ENCODE measurements at places on chromosomes 2 and 18.
A peak's percentile ranks its signal among the peaks of the same experiment; 100 is the strongest.

DNA sequence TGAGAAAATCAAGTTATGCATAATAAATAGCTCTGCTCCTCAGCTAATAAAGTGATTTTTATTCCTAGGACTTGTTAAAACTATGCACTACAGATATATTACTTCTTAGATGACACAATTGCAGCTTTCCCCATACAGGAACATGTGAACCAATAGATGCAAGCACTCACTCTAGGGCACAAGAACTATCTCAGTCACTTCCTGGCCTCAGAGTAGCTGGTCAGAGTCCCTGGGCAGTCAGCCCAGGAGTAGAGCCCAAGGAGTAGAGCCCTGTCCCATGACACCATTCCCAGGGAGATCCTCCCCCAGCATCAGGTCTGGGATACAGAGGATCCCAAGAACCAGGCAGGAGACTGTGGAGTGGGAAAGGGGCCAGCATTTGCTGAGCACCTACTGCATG lies 2.7 kb downstream of the TNS1 start:
- no peak for DNase-seq

DNA sequence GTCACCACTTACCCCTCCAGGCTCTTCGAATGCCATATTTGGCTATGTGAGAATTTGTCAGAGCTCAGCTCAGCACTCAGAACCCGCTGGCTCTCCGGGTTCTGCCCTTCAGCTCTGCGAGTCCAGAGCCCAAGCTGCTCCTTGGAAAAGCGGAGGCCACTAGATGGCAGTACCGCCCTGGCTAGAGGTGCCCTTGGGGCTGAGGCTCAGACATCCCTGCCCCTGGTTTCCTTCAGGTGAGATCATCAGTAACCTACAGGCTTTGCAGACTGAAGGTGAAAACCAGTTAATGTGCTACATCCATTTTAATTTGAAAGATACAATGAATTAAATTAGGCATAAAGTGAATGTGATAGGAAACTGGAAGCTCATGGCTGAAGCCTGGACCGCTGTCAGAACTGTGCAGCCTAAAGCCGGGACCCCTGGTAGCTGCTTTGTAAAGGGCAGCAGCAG lies 285.6 kb downstream of the AGAP1 start:
- DNase-seq: peak; percentile 45

GRCh38 chr18:44025421-44025820 lies 655.3 kb upstream of the SETBP1 start:
- DNase-seq: no peak

DNA sequence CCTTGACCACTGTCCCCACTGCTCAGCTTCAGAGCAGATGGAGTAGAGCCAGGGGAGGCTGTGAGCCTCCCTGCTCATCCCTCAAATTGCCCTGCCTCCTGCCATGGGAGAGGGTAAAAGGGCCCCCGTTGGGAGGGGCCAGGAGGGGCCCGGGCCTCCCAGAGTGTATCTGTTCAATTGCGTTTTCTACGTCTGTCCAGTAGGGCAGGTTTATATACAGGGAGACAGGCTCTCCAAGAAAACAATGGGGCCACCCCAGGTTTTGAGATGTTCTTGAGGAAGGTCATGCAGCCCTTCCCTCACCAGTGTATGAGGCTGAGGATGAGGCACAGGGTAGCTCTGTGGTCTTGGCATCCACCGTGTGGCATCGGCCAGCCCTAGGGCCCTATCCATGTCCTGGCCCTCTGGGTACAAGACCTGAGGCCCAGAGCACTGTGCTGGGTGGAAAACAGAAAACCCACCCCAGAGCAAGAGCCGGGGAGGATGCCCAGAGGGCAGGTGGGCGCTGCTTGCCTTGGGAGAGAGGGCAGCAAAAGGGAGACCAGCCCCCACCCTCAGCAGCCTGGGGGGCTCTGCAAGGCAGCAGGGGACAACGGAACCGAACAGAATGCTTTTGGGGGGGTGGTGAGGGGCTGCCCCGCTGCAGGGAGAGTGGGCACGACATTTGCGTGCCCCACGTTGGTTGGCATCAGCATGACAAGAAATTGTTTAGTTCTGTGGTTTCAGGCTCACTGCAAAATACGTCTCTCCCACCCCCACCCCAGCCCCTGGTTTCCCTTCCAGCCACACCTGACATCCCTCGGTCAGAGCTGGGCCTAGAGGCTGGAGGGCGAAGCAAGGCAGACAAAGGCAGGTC lies 141.5 kb downstream of the ACOXL start:
- DNase-seq: no peak

- DNase-seq: peak; percentile 58
These were observed 4.6 kb downstream of the TGIF1 start for GRCh38 chr18:3454365-3455089.

DNA sequence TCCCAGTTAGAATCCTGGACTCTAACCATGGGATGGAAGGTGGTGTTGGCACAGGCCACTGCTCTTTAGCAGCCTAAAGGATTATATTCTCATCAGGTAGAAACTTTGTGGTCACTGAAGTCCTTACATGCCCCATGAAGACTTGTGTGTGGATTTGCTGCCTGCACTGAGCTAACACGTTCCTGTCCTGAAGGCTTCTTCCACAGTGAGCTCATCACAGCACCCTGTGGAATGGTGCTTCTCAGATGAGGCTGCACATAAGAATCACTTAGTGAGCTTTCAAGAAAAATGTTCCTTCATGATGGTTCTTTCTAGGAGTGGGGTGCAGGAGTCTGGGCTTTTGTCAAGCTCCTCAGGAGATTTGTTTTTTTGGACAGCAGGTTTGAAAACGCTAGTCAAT lies 26.8 kb downstream of the STAMBP start:
- no peak for DNase-seq

DNA sequence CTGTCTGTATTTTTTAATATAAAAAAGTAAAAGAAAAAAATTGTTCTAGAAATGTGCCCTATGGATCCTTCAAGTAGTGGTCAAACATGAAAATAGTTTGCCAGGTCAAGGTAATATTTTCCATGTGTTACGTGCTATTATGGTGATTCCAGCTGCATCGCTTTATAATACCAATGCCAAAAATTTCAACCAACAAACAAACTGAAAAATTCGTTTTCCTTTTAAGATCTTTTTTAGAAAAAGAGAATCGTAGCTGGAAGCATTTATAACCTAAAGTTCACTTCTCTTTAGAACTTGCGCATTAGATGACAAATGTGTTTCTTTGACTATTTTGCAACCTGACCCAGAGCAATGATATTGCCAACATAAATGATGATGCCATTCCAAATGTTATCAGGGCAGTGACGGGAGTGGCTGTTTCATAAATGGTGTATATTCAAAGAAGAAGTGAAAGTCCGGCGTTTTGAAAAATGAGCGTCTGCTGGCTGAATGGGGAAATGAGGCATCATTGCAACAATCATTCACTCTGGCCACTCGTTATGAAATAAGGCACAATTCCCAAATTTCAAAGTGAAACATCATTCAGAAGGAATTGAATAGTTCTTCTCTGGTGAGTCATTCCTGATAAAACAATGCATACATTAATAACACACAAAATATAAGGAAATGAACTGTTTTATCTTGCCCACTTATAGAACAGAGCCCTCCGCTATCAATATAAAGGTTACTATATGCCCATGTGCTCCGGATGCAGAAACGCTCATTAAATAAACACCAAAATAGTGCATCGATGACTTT lies 297.4 kb downstream of the TGIF1 start:
- no peak for DNase-seq

DNA sequence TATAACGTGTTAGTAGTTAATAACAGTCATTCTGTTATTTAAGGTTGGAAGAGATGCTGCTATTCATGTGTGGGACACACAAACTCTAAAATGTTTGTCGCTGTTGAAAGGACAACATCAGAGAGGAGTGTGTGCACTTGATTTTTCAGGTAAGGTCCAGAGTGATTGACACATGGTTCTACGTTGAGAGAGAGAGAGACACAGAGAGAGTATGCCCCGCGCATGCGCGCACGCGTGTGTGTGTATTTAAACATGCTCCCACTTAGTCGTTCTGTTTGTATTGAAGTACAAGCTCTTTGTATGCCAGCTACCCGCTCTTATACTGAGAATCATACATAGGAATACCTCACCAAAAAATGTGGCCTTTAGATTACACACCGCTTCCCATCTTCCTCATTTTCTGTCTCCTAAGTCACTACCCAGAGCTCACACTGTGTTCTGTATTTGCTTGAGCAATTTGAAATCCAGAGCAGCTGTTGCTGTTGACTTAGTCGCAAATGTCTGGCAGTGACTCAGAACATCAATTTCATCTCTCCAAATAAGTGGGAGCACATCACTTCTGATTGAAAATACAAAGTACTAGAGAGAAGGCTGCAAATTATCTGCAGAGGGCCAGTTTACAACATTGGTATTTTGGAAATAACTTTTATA lies 148.1 kb downstream of the EML6 start:
- DNase-seq: no peak

DNA sequence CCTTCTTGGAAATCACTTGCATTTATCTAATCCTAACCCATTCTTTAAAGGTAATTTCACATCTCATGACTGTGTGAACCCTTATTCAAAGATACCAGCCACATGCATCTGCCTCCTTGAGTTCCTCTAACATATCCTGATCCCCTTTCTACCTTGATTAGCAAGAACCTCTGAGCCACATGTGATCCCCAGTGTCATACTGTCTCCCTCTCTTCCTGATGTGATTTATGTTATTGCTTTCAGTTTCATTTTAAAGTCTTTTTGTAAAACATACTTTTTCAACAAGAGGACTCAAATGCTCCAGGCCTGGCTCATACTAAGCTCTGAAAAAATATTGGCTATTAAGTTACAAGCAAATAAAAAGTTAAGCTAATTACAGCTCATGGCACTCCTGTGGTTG lies 470.1 kb downstream of the DLGAP1 start:
- DNase-seq: no peak

GRCh38 chr2:143217512-143218115 lies 88.4 kb downstream of the ARHGAP15 start:
- no peak for DNase-seq

DNA sequence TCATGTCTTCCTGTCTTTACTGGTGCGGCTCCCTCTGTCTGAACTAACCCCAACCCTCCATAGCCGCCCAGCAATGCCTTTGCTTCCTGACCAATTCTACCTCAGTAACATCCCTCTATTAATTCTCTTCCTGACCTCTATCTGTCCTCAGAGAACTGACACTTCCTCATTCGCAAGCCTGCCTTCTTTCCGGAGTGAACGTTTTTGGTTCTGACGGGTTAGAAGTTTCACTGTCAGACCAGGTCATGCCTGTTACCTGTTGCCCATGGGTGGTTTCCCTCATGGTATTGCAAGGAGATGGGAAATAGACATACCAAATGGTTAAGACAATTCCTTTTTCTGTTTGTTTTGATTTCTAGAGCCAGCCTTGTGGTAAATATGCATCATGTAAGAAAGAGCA lies 453.4 kb upstream of the SLC14A2 start:
- DNase-seq: no peak

DNA sequence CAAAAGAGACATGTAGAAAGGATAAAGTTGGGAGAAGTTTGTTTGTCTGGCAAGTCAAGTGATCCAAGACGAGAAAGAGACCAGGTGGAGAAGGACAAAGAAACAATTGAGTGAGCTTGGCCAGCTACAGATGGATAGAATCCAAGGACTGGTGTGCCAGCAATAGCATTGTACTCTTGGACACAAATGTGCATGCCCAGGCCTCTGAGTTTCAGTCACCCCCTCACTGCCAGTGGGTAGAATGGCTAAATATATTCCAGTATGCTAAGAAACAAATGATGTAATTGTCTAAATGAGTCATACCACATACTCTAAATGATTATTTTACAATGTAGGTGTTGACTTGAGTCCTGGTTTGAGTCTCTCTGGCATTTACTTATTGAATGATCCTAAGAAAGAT lies 881.3 kb downstream of the LRRTM4 start:
- DNase-seq: no peak

GRCh38 chr2:196963043-196963442 lies 36.5 kb upstream of the PGAP1 start:
- peak; percentile 18 for DNase-seq

DNA sequence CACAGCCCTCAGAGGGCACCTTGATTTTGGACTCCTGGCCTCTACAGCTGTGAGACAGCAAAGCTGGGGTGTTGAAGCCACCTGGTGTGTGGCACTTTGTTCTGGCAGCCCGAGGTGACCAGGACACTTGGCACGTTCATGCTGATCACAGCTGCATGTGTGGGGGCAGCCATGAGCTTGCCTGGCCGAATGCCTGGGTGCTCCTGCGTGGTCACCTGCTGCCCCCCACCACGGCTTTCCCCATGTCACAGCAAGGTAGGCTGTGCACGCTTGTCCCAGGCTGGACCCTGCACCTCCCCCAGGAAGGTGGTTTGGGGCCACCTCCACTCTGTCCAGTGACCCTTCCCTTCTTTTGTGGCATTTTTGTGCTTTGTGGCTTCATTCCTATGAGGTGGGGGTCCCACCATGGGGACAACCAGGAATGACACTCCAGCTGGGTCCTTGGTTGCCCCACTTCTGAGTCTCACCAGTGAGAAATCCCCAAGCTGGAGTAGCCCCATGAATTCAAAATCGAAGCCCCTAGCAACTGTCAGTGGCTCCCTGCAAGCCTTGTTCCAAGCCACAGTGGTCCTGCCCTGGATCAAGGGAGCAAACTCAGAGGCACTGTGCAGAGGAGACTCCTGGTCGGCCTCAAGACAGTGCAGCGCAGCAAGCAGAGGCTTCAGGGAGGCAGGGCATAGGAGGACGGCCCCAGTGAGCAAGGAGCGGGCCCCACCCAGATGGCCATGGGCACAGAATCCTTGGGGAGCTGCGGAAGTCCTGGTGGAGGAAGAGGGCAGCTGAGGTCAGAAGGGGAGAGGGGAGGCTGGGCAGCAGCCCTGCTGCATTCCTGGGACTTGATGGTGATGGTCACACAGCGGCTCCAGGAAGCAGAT lies 121.4 kb upstream of the HS6ST1 start:
- DNase-seq: no peak

GRCh38 chr18:73479477-73479876 lies 611.7 kb upstream of the NETO1 start:
- DNase-seq: no peak

DNA sequence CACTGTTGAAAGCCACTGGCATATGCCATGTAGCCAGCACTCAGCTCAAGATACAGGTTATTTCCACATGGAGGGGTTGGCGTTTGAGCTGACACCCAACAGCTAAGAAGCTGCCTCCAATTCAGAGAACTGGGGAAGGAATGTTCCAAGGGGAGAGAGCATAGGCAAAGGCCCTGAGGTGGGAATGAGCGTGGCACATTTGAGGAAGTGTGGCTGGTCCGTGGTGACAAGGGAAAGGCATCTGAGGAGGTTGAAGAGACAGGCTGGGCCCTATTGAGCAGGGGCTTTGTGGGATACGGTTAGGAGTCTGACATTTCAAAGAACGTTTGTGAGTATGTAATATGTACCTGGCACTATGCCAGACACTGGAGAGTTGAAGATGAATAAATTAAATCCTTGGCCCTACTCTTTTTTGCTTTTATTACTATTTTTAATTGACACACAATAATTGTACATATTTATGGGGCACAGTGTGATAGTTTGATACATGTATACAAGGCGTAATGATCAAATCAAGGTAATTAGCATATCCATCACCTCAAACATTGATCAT lies 27.6 kb upstream of the TMBIM1 start:
- DNase-seq: no peak

DNA sequence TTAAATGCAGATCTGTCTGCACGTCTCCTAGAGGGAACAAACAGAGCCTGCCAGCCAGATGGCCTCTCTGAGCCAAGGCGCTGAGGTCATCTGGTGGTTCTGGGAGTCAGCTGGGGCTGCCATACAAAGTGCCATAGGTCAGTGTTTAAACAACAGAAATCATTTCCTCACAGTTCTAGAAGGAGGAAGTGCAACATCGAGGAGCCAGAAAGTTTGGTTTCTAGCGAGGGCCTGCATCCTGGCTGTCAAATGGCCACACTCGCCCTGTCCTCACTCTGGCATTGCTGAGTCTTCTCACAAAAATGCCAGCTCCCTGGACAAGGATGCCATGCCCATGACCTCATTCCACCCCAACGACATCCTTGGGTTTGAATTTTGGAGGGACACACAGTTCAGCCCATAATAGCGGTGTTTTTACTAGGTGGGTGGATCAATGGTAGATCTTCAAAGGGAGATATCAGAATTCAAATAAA lies 59.6 kb downstream of the MYT1L start:
- no peak for DNase-seq

Measured in CD4-positive, alpha-beta T cell treated with Interleukin-2 at 100 ng/mL for 4 hours (primary cell).